Activated T-helper 9 cell treated with anti-CD3 and anti-CD28 coated beads, Interleukin-2, amount 50 U/mL, for 16 hours (primary cell): ENCODE measurements at places on chromosomes 16 and 17.

DNA sequence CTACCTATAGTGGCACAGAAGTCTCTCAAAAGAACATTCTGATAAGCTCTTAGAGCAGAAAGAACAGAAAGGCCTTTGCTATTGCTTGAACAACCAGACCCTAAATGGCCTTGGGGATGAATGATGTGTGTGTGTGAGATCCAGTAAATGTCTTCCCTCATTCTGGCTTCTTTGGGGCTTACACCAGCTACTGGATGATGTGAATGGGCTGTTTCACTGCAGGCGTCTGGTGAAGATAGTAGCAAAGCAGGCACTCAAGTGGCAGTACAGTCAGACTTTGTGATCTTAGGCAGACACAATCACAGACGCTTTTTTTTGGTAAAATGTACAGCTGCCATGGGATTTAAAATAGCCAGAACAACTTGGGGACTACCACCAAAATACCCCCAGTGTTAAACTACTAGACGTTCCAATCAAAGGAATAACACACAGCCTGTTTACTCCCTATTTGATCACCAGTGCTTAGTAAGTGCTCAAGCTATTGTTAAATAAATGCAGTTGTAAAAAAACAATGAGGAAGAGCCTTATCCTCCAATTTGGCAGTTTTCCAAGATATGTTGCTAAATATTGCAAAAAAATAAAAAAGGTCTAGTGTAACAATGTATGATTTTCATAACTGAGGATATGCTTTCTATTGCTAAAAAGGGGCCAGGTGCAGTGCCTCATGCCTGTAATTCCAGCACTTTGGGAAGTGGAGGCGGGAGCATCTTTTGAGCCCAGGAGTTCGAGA, 17.9 kb downstream of the NDUFAB1 start:
- no peak for DNase-seq

DNA sequence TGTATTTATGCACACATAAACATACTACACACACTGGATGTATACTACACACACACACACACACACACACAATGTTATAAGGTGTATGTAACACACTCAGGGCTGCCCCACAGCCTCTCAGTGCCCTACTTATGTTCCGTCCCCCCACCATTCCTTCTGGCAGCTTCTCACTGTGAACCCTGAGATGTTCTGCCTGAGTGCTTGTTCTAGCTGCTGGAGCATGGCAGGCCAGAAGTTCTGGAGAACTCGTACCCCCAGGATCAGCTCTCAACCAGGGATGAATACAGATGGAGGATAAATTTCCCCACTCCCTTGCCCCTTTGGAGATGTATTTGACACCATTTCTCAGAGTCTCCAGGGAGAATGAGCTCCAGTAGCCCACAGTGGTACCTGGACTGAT, 76.4 kb downstream of the CDH13 start:
- DNase-seq: no peak

- DNase-seq: no peak
Measured at GRCh38 chr17:16878084-16878483, 93.8 kb downstream of the TNFRSF13B start.

DNA sequence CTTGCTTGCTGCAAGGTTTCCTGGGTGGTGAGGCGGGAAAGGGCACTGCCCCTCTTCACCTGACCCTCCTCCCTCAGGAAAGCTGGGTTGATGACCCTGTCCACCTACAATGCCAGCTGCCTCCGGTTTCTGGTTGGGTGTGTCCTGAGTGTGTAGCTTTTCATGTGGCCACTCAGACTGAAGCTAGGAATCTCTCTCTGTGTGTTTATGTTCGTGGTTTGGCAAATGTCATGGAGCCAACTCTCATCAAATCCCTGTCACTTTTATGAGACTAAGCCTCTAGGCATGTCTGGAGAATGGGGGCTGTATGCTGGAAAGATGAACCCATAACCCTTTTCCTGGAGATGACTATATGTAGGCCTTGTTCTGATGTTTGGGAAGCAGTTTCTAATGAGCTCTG, 17.1 kb downstream of the PLEKHG4 start:
- no peak for DNase-seq

- no peak for DNase-seq
Measured at GRCh38 chr17:76370261-76370993, 14.0 kb upstream of the SPHK1 start.

DNA sequence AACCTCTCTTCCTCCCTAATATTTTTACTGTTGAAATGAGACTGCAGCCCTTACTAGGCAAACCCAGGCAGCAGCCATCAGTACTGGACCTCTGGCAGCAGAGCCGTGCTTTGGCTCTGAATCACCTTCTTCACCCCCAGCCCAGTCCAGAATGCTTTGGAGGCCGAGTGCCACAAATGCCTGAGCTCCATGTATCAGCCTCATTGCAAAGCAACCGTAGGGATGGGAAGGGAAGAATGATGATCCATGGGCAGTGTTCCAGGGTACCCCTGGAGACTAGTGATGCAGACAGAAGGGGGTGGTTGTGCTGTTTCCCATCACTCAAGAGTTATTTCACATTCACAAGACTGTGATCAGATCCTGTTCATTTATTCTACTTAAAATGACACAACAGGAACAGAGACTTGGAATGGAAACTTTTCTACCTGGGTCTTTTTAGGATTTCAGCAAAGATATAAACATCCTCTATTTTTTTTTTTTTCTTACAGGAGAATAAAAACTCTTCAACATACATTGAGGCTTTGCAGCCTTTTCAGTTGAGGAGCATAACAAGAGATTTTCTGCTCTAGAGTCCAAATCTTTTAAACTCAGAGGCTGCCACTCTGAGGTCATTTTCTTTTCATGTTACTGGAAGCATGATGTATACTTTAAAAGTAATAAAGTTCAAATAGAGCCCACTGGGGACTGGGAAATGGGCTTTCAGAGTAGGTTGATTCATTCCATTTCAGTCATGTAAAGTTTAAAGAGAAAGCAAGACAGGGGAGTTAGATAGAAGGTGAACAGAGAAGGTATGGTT, 138.3 kb downstream of the KCNJ2 start:
- DNase-seq: no peak

- DNase-seq: no peak
Measured at GRCh38 chr17:40598301-40598618, 33.0 kb upstream of the CCR7 start.

DNA sequence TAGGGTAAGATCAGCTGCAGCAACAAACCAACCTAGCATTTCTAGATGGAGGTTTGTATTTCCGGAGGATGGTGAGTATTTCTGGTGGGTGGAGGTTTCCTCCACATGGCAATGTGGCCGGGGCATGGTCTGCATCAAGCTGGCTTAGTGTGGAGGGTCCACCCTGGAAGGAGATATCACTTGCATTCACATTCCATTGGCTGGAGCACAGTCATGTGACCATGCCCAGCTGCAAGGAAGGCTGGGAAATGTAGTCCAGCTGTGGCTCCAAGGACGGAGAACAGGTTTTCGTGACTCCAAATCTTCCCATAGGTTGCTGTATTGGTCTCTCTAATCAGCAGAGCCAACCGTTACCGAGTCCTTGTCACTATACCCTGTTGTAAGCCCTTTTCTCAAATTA, 68.7 kb downstream of the RAI1 start:
- DNase-seq: peak; percentile 26

- no peak for DNase-seq
Measured at GRCh38 chr17:34246446-34246845, 8.6 kb upstream of the CCL2 start.

- DNase-seq: peak; percentile 23
Measured at GRCh38 chr17:44911133-44912001, 3.9 kb downstream of the GFAP start.

DNA sequence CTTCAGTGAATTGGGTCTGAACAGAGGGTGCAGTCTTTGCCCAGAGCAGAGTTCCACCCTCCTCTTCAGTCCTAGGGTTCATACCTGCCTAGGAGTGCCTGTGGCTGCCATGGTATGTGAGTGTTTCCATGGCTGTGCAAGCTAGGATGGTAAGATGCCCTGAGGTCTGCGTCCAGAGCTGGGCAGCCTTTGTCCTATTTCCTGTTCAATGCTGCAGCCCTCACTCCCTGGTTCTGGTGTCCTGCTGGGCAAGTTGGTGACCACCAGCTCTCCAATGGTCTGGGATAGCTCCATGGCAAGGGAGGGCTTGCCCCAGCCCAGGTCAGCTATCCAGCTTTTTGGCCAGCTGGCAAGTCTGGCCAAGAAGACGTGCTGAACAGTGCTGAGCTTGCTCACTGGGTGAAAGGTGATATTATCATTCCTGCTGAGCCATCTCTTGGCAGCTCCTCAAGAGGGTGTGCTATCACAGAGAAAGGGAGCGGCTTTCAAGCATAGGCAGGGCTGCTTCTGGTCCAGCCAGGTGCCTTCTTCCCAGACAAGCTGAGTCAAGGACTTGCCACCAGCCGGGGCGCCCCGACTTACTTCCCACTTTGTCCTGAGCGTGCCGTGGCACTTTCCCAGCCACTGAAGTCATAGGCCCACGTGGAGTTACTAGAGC, 13.0 kb upstream of the NFATC3 start:
- no peak for DNase-seq
